ENCODE measurements at places on chromosomes 2 and 18.
A peak's percentile ranks its signal among the peaks of the same experiment; 100 is the strongest.

- no peak for DNase-seq
Observed at GRCh38 chr18:63405986-63406385, 16.3 kb downstream of the VPS4B start.

DNA sequence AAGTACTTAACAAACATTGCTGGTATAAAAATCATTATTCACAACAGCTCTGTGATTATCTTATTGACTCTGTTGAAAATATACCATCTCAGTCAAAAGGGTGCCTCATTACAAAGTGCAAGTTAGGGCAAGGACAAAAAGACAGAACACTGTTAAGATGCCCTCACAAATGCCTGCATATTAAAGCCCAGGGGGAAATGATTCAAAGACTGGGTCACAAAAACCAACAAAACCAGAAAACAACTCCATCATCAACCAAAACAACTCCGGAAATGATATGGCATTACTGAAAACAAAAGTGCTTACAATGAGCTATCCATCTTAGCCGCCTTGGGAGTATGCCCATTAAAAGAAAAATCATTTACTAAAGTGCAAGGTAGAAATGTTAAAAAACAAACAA, 9.9 kb downstream of the PLA2R1 start:
- no peak for DNase-seq

DNA sequence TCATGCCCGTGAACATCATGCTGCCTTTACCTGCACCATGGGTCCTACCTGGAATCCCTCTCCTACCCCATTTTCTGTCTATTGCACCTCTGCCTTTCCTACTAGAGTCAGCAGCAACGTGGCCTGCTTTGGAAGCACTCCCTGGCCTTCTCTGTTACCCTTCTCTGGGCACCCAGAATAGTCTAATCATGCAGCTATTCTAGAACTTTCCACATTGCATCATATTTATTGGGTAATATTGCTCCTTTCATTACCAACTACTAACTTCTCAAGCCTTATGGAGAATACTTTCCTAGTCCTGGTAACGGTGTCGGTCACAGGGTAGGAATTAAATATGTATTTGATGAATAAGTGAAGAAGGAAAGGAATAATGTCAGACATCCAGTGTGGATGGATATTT, 33.3 kb upstream of the CREG2 start:
- no peak for DNase-seq

DNA sequence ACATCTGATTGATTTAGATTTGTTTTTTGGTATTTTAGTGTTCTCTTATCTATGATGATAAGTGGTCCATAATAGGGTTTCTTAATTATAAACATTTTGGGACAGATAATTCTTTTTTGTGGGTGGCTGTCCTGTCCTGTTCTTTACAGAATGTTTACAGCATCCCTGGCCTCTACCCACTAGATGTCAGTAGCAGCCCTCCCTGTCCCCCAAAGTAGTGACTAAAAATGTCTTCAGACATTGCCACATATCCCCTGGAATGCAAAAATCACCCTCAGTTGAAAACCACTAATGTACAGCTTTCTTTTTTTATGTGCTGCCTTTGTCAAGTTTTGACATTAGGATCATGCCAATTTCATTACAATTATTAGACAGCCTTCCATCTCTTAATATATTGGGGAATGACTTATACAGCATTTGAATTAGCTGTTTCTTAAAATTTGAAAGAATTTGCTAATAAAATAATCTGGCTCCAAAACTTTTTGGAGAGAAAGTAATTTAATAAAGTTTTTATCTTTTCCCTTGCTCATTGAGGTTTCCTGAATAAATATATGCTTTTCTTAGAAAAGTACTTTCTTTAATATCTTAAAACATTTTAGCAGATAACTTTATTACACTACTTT, 19.5 kb downstream of the WIPF1 start:
- peak; percentile 89 for DNase-seq

DNA sequence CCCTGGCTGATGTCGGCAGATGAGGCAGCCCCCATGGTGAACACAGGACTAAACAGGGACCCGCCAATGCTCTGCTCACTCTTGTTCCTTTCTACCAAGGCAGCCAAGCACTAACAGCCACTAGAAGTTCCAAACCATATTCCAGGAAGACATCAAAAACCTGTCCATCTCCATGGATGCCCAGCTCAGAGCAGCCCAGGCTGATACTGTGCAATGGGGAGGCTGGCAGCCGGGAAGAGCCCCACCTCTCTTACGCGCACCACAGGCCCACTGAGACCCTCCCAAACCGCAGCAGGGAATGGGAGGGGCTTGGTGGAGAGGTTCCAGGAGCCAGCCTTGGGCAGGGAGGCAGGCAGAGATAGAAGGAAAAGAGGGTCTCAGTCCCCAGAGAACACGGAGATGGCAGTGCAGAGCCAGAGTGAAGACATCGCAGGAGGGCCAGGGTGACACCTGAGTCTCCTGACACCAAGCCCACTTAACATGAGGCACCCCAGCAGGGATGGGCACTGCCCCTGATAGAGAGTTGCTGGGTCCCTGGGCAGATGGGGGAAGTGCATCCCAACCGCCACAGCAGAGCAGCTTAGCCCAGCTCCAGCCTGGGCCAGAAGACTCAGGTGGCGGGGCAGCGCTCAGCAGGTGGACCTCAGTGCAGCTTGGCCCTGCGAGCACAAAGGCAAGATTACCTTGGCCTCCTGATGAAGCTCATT, 3.4 kb downstream of the HS6ST1 start:
- no peak for DNase-seq

GRCh38 chr2:126792993-126793392, 105.7 kb upstream of the TEX51 start:
- DNase-seq = no peak

DNA sequence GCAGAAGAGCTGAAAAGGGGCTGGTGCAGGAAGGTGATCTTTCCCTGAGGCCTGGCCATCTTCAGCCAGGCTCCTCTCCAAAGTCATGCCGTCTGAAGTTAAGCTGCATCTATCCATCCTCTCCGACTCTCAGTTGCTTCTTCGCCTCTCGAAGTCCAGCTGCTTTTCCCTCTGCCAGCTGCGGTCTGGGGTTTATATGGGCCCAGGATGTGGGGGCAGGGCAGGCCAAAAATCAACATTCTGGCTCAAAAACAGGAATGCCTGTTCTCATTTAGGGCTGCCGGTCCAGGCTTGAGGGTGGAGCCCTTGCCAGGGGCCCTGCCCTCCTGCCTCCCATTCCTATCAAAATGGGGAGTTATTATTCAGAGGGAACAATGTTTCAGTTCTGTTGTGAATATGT, 31.2 kb downstream of the CREG2 start:
- no peak for DNase-seq

GRCh38 chr2:99956232-99957030, 186.0 kb downstream of the AFF3 start:
- DNase-seq = no peak

- DNase-seq = no peak
Observed at GRCh38 chr2:187424146-187424545, 23.9 kb downstream of the CALCRL start.

DNA sequence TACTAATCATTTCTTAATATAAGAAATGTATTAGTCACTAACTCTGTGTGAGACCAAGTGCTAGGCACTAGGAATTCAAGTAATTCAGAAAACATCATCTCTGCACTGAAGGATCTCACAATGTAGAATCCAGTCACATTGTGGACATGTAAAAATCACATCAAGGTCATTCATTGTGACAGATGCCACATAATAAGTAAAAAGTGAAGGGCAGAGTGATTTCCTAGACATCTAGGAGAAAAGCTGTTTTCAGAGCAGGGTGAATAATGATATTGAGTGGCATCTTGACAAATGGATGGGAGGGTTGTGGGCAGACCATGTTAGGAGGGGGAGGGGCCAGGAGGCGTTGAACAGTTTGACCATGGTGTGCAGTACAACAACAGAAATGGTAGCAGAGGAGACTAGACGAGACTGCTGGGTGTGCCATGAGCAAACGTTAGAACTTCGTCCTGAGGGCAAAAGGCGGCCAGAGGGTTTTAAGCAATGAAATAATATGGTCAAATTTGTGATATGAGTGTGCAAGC, 93.8 kb downstream of the DTNA start:
- DNase-seq = no peak

GRCh38 chr18:47512726-47513435, 261.4 kb upstream of the SKOR2 start:
- no peak for DNase-seq

DNA sequence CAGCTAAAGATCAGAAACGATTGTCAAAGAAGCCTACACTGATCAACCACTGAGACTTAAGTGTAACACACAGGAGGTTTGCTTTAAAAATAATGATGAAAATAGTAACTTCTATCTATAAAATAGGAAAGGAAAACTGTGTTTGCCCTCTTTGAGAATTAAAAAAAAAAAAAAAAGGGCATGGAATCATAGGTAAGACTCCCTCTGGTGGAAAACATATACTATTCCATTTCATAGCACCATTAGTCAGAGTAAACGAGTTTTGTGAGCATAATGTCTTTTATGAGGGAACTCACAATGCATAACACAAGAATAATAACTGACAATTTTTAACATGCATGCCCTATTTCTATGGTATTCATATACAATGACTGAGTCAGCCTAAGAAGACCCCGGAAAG, 36.3 kb downstream of the SLC35F5 start:
- peak; percentile 43 for DNase-seq

DNA sequence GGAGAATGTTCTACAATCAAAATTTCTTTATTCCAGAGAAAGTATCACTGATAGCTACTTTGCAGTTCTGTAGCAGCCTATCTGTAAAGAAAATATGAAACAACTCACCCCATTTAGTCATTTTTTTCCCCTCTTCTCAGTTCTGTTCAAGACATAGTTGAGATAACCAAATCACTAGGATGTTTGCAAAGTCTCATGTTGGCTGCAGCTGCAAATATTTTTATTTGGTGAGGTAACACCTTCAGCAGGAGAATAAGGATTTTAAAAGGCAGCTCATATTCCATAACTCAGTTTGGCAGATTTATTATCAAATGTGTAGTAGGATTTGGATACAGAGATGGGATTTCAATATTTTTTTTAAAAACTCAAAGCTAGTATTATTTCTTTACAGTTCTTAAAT, 41.0 kb downstream of the HNRNPLL start:
- no peak for DNase-seq

GRCh38 chr2:27954771-27955383, 64.3 kb downstream of the BABAM2 start:
- peak; percentile 98 for DNase-seq

DNA sequence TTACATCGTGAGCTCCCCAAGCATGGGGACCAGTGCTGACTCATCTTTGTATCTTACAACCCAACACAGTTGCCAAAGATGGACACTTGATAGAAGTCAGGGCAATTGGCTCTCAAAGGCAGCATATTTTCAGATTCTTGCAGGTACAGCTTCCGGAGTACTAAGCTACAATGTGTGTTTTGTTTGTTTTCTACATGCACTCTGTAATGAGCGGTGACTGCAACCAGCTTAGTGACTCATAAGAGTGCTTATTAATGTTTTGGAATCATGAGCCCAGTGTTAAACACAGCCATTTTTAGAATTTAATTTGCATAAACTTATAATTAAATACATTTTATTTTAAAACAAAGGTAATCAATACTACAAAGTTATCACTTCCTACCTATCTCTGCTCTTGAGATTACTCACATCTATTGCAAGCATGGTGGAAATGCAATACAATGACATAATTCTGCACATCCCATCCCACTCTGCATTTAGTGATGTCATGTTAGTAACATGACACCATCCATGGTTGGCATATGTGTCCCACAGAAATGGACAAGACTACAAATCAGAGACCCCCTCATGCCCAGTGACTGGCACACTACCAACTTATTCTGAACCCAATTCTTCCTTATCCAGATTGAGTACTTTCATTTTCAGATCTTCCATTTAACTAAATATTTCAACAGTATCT, 399.8 kb upstream of the ST6GAL2 start:
- DNase-seq = no peak

DNA sequence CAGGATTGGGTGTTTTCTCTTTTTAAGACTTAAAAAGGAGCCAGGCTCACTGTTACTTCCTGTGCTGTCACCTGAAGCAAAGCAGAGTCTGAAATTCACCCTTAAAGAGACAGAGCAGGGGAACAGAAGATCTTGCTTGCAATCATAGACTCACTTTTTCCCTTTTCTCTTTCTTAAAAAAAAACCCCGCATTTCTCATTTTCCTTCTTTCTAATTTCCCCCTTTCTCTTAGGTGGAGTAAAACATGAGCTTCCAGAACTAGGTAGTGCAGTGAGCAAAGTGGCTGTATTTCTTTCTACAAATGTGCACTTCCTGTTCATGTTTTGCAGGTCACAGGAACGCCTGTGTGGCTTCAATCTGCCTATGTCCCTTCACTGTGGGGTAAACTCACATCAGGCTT, 381.2 kb downstream of the LPIN1 start:
- DNase-seq = peak; percentile 39

- no peak for DNase-seq
Observed at GRCh38 chr2:13002536-13003331, 286.0 kb downstream of the TRIB2 start.

DNA sequence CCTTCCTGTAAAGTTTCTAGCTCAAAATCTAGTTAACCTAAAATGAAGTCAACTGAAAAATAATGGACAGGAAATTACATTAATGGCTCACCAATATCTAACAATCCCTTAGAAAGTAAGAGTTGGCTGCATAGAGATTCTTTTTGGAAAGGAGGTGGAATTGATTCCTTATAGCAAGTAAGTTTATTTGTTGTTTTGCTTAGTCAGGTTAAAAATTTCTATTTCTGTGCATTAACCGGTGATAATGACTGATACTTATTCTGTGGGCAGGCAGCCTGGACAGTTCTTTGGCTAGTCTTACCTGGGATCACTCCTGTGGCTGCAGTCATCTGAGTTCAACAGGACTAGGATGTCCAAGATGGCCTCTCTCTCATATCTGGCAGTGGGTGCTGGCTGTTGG, 6.9 kb upstream of the BCL2L11 start:
- DNase-seq = no peak

DNA sequence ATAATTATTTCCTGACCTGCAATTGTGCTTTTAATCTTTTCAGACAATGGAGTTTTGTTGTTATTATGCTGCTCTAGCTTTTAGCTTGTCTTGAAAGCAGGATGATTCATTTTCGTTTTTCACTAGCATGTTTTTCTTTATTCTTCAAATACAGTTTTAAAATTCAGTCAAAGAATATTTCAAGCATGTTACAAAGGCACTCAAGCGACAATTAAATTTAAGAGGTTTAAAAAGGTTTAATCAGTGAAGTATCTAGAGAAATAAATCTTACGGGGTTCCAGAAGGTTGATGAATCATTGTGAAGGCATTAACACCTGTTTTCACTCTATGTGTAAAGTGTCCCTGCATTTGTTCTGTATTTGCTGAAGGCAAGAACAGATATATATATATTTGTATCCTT, 390.7 kb upstream of the TMEFF2 start:
- DNase-seq = no peak

GRCh38 chr2:108627911-108628567, 91.2 kb upstream of the RANBP2 start:
- no peak for DNase-seq

- no peak for DNase-seq
Observed at GRCh38 chr2:150207979-150208378, 279.5 kb downstream of the RND3 start.

All from common myeloid progenitor, CD34-positive (primary cell).